ENCODE measurements at places on chromosomes 2 and 18.

- DNase-seq: no peak
These were observed 58.7 kb downstream of the GNAL start for GRCh38 chr18:11747731-11748130.

- DNase-seq: no peak
These were observed 207.5 kb downstream of the LRRTM4 start for GRCh38 chr2:77314721-77315120.

GRCh38 chr2:216139884-216140283 is 30.7 kb downstream of the XRCC5 start:
- no peak for DNase-seq

DNA sequence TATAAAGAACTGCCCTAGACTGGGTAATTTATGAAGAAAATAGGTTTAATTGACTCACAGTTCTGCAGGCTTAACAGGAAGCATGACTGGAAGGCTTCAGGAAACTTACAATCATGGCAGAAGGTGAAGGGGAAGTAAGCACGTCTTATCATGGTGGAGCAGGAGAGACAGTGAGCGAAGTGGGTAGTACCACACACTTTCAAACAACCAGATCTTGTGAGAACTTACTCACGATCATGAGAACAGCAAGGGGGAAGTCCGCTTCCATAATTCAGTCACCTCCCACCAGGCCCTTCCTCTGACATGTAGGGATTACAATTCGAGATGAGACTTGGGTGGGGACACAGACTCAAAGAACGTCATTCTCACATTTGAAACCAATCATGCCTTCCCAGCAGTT is 260.1 kb upstream of the FAM98A start:
- no peak for DNase-seq

DNA sequence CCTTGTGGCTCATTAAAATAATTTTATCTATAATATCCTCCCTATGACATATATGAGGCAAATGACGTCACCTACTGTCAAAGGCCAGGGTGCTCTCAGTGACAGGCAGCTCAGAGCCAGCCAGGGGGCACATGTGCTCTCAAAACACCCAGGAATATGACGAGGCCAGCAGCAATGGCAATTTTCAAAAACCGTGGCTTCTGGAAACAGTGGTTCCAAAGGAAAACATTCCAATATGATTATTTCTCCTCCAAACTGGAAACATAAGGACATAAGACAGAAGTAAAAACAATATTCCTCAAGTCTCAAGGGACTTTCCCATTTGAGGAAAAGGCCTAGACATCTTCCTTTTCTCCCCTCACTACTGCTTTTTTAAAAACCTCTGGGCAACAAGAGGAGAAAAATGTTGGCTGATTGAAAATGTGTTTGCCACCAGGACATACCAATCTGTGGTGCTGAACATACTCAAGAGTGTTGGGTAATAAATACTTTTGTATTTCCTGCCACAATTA is 40.8 kb downstream of the RNF152 start:
- no peak for DNase-seq

DNA sequence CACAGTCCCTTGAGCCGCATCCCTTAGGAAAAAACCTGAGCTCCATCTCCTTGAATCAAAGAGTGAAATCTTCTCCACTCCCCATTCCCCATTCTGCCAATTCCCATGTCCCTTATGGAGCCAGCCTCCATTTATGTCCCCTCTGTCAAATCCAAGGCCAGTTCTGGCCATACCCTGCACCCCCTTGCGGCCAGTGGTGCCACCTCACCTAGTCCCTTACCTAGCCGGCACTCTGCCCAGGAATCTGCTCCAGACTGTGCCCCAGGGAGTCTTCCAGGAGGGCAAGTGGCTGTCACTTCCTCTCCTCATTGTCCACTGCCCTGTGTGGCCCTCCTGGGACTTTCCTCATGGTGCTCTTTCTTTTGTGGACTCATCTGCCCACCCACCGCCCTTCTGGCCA is 195.4 kb upstream of the RMP24 start:
- no peak for DNase-seq

GRCh38 chr2:148524519-148524919 is 120.0 kb upstream of the EPC2 start:
- DNase-seq: no peak

GRCh38 chr2:242029422-242030225 is 160.1 kb downstream of the RTP5 start:
- no peak for DNase-seq

GRCh38 chr2:100853909-100854810 is 34.2 kb downstream of the NPAS2 start:
- DNase-seq: no peak

DNA sequence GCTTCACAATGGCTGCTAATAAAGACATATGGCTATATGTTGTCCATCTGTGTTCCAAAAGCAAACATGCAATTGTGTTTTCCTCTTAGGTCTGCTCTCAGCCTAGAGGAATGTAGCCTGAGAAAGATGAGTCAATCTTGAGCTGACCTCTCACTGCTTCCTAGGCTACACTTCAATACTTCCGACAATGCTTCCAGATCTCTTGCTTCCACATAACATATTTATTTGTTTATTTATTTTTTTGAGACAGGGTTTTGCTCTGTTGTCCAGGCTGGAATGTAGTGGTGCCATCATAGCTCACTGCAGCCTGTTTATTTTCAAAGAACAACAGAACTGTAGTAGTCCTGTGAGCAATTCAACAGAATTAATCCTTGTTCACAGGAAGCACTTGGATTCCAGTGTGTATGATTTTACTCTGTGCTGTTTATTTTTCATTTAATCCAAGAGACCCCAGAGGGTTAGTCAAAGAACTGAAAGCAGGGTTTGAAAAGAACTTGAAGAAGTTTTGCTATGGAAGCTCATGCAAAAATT is 437.9 kb downstream of the TXNL1 start:
- no peak for DNase-seq

DNA sequence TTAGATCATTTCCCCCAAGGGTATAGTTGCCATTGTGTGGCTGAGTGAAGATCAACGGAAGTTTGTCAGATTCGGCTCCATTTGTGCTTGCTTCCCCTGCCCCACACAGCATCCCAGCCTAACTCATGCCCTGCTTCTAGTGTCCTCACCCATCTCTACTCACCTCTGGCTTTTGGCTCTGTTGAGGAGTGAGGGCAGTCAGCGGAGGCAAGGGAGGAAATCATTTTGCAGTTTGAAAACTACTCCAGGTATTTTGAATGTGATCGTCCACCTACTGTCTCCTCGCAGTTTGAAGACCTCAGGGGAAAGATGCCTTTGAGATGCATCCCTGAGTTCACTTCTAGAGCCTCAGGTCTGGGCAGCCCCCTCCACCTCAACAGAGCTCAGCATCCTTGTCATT is 116.3 kb downstream of the FEZ2 start:
- DNase-seq: no peak

GRCh38 chr18:66635342-66635741 is 31.5 kb upstream of the CDH19 start:
- no peak for DNase-seq

DNA sequence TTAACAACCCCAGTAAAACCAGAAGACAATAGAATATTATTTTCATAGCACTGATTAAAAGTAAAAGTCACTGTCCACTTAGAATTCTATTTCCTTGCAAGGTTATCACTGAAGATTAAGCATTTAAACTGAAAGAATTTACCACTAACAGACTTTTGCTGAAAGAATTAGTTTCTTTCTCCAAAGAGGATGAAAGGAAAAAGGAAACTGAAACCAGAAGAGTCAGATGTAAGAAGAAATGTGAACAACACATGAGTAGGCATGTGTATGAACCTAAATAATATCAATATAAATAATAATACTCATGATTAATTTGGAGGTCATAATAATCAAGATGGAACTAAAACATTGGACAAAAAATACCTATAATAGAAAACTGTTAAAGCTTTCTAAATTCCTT is 82.4 kb upstream of the KLHL29 start:
- DNase-seq: no peak

GRCh38 chr2:96747061-96747617 is 7.3 kb upstream of the LMAN2L start:
- DNase-seq: no peak

DNA sequence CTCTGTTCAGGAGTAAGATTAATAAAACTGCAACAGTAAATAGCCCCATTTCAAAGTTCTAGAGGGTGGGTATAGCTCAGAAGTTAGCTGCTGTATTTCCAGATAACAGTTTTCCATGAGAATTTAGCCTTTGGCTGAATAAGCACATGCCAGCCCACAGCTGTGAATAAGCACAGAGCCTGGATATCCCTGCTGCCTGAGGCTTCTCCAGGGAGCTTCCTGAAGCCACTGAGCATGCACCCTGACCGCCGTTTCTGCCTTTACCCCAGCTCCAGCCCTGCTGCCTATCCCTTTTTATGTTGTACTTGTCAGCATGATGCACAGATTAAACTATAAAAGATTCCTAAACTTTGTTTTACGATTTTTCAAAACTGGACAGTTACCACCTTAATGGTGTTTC is 85.3 kb downstream of the FEZ2 start:
- DNase-seq: no peak

DNA sequence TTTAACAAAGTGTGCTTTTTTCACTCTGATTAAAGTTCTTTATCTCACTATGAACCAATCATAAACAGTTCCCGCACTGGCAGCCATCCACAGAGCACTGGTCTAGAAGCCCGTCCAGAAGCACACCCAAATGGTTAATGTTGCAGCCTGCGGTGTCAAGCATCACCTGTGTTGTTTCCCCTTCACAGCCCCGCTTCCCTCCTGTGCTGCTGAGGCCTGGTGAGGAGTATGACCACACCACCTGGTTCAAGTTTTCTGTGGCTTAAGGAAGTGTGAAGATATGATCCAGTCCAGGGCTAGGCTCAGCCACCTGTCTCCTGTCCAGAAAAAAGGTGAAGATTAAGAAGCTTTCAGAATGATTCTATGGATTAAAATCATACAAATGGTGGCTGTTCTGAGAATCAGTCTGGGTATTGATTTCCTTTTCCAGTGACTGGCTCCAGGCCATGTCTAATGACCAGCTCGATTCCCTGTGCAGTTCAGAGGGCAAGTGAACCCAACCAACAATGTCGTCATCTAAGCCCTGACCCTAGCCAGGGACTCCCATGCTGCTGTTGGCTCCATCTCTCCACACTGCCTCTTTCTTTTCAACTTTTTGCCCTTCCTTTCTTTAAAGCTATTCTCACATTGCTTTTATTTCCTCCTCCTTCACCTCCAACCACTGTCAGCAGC is 17.7 kb downstream of the SRSF7 start:
- DNase-seq: no peak

- DNase-seq: no peak
These were observed 18.9 kb upstream of the BAZ2B start for GRCh38 chr2:159635006-159635789.

- DNase-seq: no peak
These were observed 101.3 kb downstream of the INHBB start for GRCh38 chr2:120447127-120447785.

DNA sequence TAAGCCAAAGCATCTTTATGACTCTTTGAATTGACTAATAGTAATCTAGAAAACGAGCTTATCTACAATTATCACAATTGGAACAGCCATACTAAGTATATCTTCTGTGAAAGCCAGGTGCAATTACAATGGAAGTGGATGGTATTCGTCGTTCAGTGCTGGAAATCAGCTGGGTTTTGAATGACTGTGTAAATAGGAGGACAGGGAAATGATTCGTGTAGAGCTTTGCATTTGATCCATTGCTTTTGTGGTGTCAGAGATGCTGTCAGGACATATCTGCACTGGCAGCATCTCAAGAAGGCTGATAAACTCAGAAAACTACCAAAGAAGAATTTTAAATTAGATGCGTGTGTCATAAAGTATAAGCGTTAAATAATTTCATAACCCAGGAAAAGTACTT is 187.1 kb downstream of the ZNF407 start:
- DNase-seq: peak; percentile 77

GRCh38 chr2:109246176-109246575 is 117.2 kb downstream of the SH3RF3 start:
- DNase-seq: no peak

DNA sequence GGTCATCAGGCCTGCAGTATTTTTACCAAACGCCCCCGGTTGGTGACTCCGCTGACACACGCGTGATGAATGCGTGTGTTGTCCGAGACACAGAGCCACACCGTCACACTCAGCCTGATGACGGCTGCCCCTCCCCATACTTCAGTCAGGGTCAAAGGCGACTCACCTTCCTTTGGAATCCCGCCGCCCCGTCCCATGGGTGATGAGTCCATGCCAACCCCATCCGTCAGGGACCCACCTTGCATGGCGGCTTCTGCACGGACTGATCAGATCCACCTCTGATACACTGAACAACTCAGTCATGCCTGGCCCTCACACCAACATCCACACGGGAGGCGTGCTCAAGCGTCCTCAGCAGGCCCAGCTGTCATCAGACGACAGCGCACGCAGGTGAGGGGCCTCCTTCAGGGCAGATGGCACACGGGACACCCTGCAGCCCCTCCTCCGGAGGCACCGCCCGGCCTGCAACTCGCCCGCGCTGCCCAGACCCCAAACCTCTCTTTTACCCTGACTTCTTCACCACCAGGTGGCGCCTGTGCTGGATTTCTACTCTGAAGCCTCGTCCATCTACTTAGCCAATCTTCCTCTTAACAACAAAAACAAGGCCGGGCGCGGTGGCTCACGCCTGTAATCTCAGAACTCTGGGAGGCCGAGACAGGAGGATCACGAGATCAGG is 89.2 kb downstream of the ZNF516 start:
- DNase-seq: no peak

GRCh38 chr2:95056461-95057459 is 31.3 kb downstream of the MAL start:
- no peak for DNase-seq

GRCh38 chr18:3995476-3996102 is 459.5 kb downstream of the DLGAP1 start:
- peak; percentile 37 for DNase-seq

GRCh38 chr2:134228493-134228903 is 25.4 kb upstream of the MGAT5 start:
- no peak for DNase-seq

- DNase-seq: no peak
These were observed 12.0 kb downstream of the UGP2 start for GRCh38 chr2:63853527-63854310.

GRCh38 chr2:170502361-170503130 is 212.6 kb upstream of the SP5 start:
- DNase-seq: no peak

GRCh38 chr2:72340665-72341064 is 193.0 kb upstream of the CYP26B1 start:
- no peak for DNase-seq

GRCh38 chr2:84515788-84516187 is 510 bp upstream of the DNAH6 start:
- no peak for DNase-seq

- no peak for DNase-seq
These were observed 93.3 kb downstream of the RNF144A start for GRCh38 chr2:7010391-7011054.

- no peak for DNase-seq
These were observed 562.4 kb downstream of the RNF144A start for GRCh38 chr2:7479603-7480002.

DNA sequence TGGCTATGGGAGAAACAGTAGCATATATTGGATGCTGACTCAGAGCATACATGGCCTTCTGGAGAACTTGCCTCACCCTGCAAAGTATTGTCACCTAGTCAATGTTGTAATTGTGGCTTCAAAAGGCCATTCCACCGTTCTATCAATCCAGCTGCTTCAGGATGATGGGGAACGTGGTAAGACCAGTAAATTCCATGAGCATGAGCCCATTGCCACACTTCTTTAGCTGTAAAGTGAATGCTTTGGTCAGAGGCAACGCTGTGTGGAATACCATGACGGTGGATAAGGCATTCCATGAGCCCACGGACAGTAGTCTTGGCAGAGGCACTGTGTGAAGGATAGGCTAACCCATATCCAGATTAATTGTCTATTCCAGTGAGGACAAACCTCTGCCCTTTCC is 1300.1 kb upstream of the ACVR2A start:
- DNase-seq: no peak
